ENCODE measurements at places on chromosomes 2 and 18. TPM values are rescaled to one million over a fixed set of nuclear protein-coding genes. Genes with fewer than 3 reads are reported as not detected.

- DNase-seq: no peak
- peaks cover 2% of the 10 kb centered on the region for H3K27me3 ChIP-seq
- no peaks in the 10 kb centered on the region for H3K36me3 ChIP-seq
- H3K27ac ChIP-seq: no peak overlapping the region
- no peaks in the 10 kb centered on the region for H3K4me1 ChIP-seq
These were observed 816.2 kb downstream of the BCL11A start for GRCh38 chr2:59737299-59737698.

FBLN7 gene
- total RNA-seq: 1.8 TPM

UGT1A5 gene
- not detected for total RNA-seq

DNA sequence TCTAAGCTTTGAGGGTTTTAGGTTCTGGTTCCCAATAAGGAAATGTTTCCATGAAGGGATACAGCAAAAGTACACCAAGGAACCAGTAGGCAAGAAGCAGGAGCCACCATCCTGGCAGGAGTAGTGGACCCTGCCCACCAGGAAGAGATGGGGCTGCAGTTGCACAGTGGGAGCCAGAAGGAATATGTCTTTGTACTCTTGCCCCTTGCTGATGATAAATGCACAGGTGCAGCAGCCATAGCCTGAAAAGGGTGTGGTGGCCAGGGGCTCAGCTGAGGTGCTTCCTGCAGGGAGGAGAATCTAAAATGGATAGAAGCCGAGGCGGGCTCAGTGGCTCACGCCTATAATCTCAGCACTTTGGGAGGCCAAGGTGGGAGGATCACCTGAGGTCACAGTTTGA, 27.5 kb downstream of the TMEM127 start:
- no peak overlapping the region for H3K27ac ChIP-seq
- H3K27me3 ChIP-seq: no peaks in the 10 kb centered on the region
- peaks cover 22% of the 10 kb centered on the region for H3K4me1 ChIP-seq

GPR39 gene
- total RNA-seq: not detected

- DNase-seq: no peak
- H3K4me1 ChIP-seq: no peaks in the 10 kb centered on the region
- no peak within 1 kb of the TSS for H3K27ac ChIP-seq
- no peak within 1 kb of the TSS for H3K4me3 ChIP-seq
- peaks cover 17% of the 10 kb centered on the region for H3K27me3 ChIP-seq
These were observed at the start of gene DAPL1 for GRCh38 chr2:158795195-158795924. TSS of gene DAPL1 (plus strand) at chr2:158795317. CDS start at chr2:158795373, 56 bp downstream.

- H3K4me3 ChIP-seq: no peak overlapping the region
- H3K36me3 ChIP-seq: no peaks in the 10 kb centered on the region
- DNase-seq: no peak
These were observed 137.2 kb downstream of the LRRTM1 start for GRCh38 chr2:80167284-80167808.

DNA sequence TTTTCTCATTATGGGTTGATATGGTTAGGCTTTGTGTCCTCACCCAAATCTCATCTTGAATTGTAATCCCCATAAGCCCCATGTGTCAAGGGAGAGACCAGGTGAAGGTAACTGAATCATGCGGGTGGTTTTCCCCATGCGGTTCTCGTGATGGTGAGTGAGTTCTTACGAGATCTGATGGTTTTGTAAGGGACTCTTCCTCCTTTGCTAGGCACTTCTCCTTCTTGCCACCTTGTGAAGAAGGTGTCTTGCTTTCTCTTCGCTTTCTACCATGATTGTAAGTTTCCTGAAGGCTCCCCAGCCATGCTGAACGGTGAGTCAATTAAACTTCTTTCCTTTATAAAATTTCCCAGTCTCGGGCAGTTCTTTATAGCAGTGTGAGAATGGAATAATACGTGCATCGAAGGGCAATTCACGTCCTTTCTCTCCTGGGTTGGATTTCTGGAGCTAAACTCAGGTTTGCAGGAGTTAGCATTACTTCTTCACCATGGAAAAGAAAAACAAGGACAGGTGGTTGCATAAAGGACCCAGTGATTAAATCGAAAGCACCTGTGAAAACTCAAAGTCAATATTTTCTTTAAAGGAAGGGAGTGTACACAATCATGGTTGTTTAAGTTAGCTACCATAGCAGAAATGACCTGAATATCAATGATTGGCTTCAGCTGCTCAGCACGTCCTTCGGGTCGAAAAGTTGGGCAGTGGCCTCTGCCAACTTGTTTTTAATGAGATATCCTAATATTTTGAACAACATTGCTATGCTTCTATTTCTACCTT, 54.1 kb downstream of the CDC42EP3 start:
- peak overlapping the region; percentile 44 for H3K27ac ChIP-seq
- no peaks in the 10 kb centered on the region for H3K27me3 ChIP-seq
- no peaks in the 10 kb centered on the region for H3K36me3 ChIP-seq
- H3K4me1 ChIP-seq: peaks cover 20% of the 10 kb centered on the region
- DNase-seq: no peak

EML6 gene
- 2.4 TPM for total RNA-seq

GRCh38 chr18:27175914-27176313, 9.2 kb downstream of the CHST9 start:
- no peak for DNase-seq
- H3K27me3 ChIP-seq: no peaks in the 10 kb centered on the region
- H3K36me3 ChIP-seq: no peaks in the 10 kb centered on the region
- no peak overlapping the region for H3K27ac ChIP-seq
- no peak overlapping the region for H3K4me3 ChIP-seq
- H3K4me1 ChIP-seq: no peaks in the 10 kb centered on the region

TSHZ1 gene
- 25.2 TPM for total RNA-seq

Data from activated naive CD8-positive, alpha-beta T cell treated with anti-CD3 and anti-CD28 coated beads, Interleukin-2, amount 10 ng/mL, durations not matched to agents 7 days and 5 days (primary cell).